ENCODE measurements at places on chromosomes 1 and 21.

DNA sequence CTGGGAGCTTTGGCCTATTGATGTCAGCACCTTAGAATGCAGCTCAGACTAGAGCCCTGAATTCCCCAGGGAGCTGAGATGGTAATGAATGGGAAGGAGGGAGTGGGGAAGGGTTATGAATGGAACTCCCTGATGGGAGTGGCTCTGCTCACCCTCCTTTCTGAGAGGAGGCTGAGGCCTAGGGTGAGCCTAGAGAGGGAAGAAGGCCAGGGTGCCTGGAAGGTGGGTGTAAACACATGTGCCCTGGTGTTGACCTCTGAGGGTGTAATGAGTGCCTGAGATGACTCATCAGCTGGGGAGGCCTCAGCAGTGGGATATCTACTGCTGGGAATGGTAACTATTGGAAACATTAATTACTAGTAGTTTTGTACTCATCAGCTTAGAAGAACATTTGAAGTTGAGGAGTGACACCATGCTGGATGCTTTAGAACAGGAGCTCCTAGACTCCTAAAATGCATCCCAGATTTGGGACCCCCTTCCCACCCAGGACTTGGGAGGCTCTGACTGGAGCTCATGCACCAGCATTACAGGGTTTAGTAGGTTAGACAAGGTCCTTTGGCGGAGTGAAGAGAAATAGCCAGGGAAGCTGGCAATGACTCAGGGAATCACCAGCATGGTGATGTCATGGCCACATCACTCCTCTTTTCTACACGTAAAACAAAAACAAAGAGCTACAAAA lies 16.0 kb upstream of the PIGV start:
- ATAC-seq, result peak; percentile 75

GRCh38 chr21:45128613-45129188 lies 54.3 kb downstream of the ADARB1 start:
- ATAC-seq, result peak; percentile 61

DNA sequence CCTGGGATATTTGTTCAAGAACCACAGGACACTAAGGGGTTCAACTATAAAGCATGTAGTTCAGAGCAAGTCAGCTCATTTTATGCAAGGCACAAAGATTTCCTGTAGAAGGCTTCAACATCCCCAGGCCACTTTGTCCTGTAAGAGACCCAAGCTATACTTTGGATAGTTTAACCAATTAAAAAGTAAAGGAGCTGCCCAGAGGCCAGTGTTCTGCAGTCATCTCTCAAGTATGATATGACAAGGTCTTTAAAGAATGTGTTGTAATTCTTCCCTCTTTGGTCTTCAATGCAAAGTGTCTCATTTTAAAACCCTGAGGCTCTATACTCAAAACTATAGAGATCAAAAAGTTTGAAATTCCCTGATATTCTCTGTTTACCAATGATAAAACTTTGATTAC lies 34.1 kb downstream of the KRTAP20-3 start:
- no peak for ATAC-seq

DNA sequence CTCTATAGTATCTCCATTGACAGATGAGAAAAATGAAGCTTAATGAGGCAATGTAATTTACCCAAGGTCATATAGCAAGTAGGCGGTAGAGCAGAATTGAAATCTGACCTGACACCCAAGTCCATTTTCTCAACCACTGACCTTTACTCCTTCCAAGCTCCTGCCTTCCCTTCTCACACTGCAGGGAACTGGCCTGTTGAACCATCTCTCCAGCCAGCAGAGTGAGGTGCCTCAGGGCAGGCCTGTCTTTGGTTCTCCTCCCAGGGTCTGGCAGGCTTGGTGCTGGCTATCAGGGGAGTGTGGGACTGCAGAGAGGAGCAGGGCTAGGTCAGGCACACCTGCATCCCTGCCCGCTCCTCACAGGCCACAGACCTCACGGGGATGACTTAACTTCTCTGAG lies 126.8 kb downstream of the BEND5 start:
- ATAC-seq, result no peak

GRCh38 chr1:2112280-2112701 lies 62.1 kb downstream of the PRKCZ start:
- no peak for ATAC-seq

DNA sequence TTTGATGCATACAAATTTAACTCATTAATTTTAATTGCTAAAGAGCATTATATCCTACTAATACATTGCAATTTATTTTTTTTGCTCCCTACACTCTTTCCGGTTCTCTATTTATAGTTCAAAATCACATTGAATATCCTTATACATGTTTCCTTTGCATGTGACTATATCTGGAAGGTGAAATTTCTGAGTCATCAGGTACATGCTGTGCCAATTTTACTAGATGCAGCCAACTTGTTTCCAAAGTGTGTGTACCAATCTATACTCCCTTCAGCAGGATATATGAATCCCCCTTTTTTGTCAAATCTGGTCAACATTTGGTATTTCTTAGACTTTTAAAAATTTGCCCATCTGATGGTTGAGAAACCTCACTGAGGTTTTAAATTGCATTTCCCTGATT lies 602.9 kb upstream of the CAMK1G start:
- ATAC-seq, result no peak

- ATAC-seq, result no peak
These were observed 193.4 kb downstream of the ATG4C start for GRCh38 chr1:62977366-62977765.
